Right ventricle myocardium superior (tissue), 1 donor: ENCODE measurements at places on chromosomes 13 and 19.

DNA sequence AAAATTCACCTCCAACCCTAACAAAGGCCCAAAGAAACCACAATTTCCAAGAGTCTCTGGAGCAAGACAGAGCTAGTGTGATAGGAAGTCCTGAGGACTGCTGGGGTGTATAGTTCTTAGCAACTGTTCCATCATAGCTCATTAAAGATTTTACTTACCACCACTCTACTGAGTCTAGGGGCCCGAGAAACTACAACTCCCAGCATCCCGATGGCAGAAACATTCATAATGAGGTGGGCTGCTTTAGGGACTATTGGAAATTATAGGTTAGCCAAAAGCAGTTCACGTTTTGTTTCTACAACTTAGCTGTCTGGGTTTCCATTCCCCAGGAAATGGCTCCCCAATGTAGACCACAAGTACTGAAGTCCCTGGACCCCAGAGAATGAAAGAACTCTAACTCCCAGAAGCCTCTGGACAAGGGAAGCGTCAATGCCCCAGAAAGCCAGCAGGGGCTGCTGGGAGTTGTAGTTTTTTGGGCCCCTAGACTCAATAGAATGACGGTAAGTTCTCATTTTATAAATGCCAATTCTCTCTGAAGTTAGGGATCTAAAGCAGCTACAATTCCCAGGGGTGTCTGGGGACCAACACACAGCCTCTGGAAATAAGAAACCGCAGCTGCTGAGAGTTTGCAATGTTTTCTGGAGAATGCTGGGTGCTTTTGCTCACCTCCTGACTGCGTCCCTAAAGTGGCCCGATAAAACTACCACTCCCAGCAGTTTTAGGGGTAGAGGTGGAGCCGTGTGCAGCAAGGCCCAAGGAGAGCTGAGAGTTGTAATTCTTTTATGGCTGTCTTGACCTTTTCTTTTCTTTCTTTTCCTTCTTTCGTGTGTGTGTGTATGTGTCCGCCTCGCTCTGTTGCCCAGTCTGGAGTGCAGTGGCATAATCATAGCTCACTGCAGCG, 11.1 kb downstream of the FTL start:
- no peak for DNase-seq

DNA sequence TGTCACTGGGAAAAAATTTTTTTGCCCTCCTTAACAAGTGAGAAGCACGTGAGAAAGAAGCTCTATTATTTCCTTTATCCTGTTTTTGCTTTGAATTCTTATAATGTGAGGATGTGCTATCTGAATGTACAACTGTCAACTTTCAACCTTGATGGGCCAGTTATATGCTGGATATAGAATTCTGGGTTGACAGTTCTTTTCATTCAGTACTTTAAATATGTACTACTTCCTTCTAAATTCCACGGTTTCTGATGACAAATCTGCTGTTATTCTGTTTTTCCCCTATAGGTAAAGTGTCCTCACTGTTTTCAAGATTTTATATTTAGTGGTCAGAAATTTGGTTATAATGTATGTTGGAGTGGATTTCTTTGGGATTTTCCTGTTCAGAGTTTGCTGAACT, 29.9 kb downstream of the ZDHHC20 start:
- DNase-seq = no peak

DNA sequence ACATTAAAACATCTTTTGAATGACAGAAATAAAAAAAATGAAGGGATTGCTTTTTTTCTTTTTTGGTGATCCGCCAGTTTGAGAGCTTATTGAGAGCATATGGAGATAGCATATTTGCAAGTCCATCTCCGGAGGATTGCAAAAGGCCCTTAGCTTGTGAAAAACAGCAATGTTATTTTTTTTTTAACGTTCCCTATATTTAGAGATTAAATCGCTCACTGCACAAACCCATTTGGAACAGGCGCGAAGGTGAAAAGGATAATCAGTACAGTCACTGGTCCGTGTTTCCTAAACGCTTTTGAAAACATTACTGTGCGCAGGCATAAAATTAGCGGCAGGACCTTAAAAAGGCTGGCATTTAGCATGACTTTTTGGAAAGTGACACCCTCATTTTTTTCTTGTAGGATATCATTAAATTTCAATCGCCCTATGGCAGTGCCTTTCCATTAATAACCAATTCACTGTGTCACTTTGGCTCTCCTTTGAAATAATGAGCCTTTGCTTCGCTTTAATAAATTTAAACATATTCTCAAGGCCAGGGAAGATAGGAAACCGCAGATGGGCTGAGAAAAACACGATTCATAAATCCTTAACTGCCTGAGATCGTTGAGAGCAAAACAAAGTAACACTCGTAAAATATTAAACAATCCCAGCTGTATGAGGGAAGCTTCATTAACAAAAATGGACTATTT, 342.2 kb downstream of the DACH1 start:
- no peak for DNase-seq

DNA sequence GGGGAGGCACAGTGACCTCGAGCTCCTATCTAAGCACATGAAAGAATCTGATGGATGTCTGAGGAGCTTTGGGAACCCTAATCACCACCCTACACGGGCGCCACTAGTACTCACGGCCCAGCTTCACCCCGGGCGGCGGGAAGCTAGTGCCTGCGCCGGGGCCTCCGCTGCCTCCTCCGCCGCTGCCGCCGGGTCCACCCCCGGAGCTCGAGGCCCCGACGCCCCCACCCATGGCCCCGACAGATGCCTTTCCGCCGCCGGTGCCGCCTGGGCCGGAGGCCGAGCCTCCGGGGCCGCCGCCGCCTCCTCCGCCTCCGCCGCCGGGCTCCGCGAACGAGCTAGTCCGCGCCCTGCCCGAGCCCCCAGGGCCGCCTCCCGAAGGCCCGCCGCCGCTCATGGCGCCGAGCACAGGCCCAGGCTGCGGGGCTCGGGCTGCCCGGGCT, 312 bp downstream of the GSK3A start:
- DNase-seq = peak; percentile 69

GRCh38 chr19:31531326-31531725, 182.1 kb upstream of the TSHZ3 start:
- DNase-seq = no peak

DNA sequence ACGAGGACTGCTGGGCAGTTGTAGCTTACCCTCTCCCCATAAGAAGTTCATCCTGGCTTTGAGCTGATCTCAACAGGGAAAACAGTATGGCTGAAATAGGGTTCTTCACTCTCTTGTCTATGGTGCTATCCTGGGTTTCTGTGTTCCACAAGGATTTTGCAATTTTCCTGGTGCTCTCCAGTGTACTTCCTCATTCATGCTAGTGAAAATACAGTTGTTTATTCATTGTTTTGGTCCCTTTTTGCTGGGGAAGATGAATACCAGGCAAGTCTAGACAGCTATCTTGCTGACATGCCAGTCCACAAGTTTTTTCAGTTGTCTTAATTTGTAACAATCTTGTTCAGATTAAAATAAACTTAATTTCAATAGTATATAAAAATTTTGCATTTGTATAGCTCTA, 306.5 kb downstream of the DLEU7 start:
- no peak for DNase-seq

DNA sequence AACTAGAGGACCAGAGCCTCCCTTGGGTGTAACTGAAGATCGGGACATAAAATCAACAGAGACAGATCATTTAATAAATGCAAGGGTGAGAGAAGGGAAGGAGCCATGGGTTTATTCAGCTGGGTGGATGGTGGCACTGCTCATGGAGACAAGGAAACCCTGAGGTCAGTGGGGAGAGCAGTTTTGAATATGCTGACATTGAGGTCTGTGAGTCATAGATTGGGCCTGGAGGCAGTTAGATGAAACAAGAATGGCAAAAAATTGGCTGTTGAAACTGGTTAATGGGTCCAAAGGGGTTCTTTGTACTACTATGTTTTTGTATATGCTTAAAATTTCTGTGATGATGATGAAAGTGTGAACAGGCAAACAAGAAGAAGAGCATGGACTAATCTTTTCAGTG, 5.1 kb upstream of the GTF3A start:
- no peak for DNase-seq

GRCh38 chr13:72457151-72457550, 270.3 kb downstream of the MZT1 start:
- no peak for DNase-seq
